NCI-H1694 treated with DMSO at 0.1 percent for 48 hours (cell line): ENCODE measurements at places on chromosomes 6 and 20.

GRCh38 chr20:33970229-33970628 is 23.5 kb upstream of the RALY start:
- DNase-seq = no peak

DNA sequence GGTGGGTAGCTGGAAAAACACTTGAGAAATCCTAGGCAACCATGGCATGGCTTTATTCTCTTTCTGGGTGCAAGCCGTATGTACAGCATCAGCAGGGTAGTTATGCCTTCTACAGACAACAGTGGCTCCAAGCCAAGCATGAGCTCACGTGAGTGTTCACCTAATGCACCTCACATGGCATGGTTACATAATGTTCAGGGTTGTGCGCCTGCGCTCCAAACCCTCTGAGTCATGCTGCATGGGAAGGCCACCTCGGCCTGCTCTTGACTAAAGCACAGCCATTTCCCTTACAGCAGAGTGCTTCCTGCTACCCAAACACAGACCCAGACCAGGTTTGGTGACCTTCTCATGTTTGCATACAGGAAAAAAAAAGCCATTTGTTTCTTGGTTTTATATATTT is 96.2 kb downstream of the VIP start:
- no peak for DNase-seq

DNA sequence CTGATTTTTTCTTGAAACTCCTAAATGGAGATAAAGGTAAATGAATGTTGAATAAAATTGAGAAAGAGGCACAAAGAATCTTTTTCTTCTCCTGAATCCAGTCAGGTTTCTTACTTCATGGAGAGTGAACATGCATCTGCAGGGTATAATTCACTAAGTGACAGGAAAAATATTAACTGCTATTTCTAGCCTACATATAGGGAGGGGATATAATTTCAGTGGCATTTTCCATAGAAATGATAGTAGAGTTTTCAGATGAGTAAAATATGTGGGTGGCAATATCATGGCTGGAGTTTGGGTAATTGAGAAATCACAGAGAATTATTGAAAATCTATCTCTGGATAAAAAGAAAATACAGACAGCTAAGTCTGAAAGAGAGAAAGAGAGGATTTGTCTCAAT is 1227.0 kb upstream of the GJE1 start:
- DNase-seq = no peak

DNA sequence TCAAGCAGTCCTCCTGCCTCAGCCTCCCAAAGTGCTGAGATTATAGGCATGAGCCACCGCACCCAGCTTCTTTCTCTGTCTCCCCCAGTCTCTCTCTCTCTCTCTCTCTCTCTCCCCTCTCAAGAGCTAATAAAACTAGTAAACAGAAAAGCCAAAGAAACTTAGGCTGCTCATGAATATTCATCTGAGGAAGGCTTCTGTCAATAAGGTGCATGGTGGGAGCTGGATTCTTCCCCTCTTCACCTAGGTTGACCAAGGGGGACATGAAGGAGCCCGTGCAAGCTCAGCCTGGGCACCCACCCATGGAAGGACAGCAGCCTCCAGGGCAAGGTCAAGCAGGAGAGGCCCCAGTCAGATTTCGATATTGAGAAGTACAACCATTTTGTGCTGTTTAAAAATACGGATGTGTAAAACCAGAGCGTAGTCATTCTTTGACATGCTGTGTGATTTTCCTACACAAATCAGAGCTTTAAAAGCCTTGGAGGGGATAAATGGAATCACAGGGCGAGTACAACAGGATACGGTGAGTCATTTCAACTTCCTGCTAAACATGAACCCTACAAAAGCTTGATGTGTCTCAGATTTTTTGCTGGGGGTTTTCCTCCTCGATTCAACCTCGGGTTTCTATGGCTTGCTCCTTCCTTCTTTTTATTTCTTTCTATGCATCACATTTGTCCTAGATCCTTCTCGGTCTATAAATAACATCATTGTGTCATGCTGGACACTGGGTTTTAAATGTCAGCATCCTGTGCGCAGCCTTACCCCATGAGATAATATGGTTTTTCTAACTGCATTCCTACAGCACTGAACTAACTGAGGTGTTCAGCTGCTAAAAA is 368.9 kb upstream of the JARID2 start:
- no peak for DNase-seq

GRCh38 chr6:106803188-106803587 is 171.3 kb downstream of the CD24 start:
- no peak for DNase-seq

GRCh38 chr20:24918579-24919566 is 30.2 kb upstream of the CST7 start:
- no peak for DNase-seq

GRCh38 chr6:125210667-125211066 is 57.1 kb downstream of the TPD52L1 start:
- DNase-seq = no peak

DNA sequence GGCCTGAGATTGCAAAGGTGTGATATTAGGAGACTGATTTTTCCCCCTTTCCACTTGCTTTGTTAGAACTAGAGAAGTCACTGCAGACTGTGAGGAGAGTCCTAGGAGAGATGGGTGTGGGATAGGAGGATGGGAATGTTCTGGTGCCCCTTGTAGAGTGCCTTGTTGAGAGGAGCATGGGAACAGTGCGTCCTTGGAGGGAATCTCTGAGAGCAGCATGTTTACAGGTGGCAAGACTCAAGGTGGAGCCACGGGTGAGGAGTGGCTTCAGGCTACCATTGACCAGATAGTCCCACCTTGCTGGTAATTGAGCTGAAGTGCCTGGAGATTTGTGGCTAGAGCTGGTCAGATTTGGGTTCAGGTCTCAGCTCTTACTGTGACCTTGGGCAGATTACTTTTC is 6.0 kb downstream of the PLCG1 start:
- no peak for DNase-seq

DNA sequence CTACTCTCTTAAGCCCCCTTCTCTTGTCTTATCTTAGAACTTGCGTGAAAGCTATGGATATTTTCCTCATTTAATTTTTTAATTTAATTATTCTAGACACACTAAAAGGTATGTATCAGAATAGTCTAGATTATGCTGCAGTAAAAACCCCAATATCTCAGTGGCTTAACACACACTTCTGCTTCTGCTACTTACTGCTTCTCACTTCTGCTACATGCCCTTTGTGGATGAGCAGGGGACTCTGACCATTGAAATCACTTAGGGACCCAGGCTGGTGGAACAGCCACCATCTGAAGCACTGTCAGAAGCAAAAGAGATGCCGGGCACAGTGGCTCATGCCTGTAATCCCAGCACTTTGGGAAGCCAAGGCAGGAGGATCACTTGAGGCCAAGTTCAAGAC is 27.2 kb upstream of the SCUBE3 start:
- no peak for DNase-seq

DNA sequence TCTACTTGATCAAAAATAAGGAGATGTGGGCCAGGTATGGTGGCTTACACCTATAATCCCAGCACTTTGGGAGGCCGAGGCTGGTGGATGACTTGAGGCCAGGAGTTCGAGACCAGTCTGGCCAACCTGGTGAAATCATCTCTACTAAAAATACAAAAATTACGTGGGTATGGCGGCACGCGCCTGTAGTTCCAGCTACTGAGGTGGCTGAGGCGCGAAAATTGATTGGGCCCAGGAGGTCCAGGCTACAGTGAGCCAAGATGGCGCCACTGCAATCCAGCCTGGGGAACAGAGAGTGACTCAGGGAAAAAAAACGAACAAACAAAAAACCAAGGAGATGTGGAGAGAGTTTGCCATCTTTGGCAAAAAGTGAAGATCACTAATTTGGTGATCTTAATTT is 65.3 kb downstream of the BMP2 start:
- DNase-seq = no peak

DNA sequence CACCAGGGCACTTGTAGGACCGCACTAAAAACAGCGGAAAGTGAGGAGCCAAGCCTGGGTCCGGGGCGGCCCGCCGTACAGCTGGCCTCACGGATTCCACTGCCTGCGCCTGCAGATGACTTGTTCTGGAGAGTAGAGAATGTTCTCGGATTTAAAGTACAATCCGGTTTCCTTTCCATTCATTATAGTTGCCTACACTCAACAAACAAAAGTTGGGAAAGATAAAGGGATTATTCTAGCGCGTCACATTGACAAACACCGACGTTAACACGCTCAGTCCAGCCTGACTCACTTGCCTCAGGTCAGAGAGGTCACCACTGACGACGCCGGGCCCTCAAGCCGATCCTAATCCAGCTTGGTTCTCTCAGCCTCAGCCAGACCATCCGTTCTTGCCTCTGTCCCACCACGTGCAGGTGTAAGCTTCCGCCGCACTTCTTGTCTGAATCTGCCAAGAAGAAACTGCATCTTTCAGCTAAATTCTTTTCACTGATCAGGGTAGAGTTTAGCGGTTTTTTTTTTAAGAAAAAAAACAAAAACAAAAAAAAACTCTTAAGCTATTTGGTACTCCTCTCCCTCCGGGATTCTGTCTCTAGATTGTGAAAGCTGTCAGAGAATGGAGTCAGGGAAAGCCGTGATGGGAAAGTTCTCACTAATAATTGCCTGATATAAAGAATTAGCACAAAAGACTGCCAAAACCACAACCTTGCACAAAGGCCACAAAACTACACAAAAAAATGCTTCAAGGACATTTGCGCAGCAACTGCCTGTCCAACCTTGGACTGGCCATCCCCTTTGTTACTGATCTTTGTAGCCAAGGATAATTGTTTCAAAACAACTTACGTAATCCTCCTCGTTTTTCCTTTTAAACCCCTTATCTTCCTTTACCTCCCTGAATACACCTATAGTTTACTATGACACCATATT is 1.1 kb upstream of the PHF10 start:
- DNase-seq = no peak

DNA sequence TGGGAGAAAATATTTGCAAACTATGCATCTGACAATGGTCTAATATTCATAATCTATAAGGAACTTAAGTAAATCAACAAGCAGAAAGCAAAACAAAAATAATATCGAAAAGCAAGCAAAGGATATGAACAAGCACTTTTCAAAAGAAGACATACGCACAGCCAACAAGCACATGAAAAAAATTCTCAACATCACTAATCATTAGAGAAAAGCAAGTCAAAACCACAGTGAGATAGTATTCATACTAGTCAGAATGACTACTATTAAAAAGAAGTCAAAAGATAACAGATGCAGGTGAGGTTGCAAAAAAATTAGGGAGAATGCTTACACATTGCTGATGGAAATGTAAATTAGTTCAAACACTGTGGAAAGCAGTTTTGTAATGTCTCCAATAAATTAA is 410.2 kb downstream of the MMUT start:
- no peak for DNase-seq

GRCh38 chr6:3607599-3607998 is 143.9 kb downstream of the PXDC1 start:
- no peak for DNase-seq

- DNase-seq = peak; percentile 29
Observed at GRCh38 chr6:34391786-34392496, 528 bp downstream of the NUDT3 start.

DNA sequence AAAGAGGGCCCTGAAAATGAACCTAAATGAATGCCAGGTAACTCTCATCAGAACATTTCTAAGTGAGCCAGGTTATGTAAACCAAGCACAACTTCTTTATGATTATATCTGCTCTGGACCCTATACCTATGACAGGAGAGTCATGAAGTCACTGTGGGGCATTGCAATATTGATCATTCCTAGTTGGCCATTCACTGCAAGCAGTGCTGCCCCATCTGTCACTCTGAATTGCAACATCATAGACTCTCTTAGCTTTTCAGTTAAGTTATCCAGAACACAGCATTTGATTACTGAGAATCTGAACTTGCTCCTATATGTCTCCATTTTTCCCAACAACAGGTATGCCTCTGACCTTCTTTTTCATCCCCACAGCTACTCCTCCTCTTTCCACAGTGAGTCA is 3.3 kb downstream of the COL21A1 start:
- no peak for DNase-seq

DNA sequence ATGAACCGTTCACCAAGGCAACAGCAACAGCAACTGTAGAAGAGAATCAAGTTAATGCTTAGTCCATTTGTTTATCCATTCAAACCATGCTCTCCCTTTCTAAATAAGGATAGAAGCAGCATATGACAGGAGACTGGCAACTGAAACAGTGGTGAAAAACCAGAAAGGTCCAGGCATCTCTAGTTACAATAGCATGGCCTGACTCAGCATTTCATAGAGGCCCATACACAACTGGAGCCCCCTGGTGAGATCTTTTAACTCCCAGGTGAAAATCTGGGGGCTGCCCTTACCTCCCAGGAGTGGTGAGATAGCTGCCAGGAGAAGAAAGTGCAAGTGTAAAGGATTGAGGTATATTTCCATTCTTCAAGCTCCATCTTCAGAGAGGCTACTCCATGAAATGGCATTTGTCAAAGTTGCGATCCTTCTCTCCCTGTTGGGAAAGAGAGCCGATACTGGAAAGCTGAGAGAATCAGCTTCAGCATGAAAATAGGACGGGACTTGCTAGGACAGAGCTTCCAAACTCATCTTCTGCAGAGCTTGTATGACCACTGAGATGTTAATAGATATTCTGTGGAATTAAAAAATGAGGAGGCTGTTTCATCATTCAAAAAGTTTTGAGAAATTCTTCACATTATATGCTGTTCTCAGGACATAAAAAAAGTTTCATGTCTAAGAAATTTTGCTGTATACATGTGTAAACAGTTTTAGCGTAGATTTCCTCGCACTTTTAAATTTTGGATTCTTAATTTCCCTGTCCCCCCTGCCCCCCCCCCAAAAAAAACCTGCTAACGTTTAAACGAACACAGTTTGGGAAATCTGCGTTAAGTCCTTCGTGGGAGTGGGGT is 10.9 kb upstream of the SLC2A12 start:
- peak; percentile 8 for DNase-seq

DNA sequence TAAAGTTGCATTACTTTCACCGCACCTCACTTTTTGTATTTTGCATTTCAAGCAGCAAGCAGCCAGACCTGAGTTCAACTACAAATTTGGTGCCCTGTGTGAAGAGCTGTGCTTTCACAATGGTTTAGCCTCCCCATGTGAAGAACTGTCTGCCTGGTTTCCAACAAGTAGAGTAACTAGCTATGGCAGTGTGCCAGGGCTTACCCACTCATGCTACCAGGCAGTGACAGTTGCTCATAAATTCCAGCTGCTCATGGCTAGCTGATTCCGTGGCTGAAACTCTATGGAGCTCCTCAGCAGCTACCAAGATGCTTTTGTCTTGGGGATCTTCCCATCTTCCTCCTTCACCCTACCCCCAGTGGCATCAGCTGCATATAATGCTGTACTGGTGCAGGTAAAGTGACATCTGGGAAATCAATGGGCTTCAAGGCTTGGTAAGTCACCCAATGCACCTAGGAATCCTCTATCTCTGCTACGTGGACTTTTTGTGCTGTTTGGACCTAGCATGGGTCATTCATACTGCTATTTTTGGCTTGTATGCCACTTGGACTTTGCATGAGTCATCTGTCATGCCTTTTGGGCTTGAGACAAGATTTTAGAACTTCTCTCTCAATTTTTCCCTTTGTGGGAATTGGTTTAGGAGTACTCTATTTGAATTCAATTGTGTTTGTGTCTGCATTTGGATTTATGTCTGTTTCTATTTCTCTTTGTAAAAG is 176.5 kb upstream of the GJE1 start:
- DNase-seq = no peak
